Natural killer cell (primary cell): ENCODE measurements at places on chromosomes 1 and 21. TPM values are rescaled to one million over a fixed set of nuclear protein-coding genes. Genes with fewer than 3 reads are reported as not detected.

DNA sequence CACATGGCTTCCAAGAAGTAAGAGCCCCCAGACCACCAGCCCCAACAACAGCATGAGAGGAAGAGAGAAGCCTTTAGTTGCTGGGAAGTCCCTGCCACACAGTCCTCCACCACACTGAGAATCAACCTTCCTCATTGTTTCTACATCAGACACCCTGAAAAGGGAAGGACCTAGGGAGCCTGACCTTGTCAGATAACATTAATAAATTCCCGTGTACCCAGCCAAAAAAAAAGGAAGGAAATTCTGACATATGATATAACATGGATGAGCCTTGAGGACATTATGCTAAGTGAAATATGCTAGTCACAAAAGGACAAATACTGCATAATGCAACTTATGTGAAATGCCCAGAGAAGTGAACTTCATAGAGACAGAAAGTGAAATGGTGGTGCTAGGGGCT lies 65.6 kb upstream of the ARHGAP29 start:
- H3K27ac ChIP-seq: no peak overlapping the region
- H3K4me3 ChIP-seq: no peak overlapping the region
- no peaks in the 10 kb centered on the region for H3K36me3 ChIP-seq
- DNase-seq: no peak

PLCH2 gene
- 77.1 TPM for total RNA-seq

- no peaks in the 10 kb centered on the region for H3K4me1 ChIP-seq
- no peaks in the 10 kb centered on the region for H3K36me3 ChIP-seq
- H3K4me3 ChIP-seq: no peak overlapping the region
- no peak overlapping the region for H3K27ac ChIP-seq
Observed at GRCh38 chr21:37535672-37536071, 169.1 kb downstream of the DYRK1A start.

DNA sequence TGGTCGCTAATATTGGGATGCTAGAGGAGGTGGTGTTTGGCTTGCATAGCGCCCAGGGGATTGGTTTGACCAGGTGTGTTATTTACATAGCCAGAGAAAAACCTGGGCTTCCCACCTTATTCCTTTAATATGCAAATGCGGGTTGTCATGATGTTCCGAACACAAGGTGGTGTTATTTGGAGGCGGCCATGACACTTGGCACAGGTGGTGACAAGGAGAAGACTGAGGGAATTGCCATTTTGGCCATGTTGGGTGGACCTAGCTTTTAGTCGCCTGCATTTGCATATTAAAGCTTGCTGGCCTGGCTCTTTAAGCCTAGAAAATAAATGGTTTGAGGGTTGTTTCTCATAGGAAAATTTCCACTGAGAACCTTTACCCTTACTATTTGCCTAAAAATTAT lies 490.5 kb downstream of the SIPA1L2 start:
- H3K27ac ChIP-seq: no peak overlapping the region
- no peaks in the 10 kb centered on the region for H3K36me3 ChIP-seq
- H3K4me3 ChIP-seq: no peak overlapping the region
- no peaks in the 10 kb centered on the region for H3K4me1 ChIP-seq

LPAR3 gene
- total RNA-seq: 0.48 TPM

GRCh38 chr1:229470406-229471043 lies 36.6 kb upstream of the ACTA1 start:
- no peak overlapping the region for H3K27ac ChIP-seq
- no peak for DNase-seq
- no peak overlapping the region for H3K4me3 ChIP-seq
- H3K27me3 ChIP-seq: no peaks in the 10 kb centered on the region
- no peaks in the 10 kb centered on the region for H3K4me1 ChIP-seq

RAVER2 gene
- 0.82 TPM for total RNA-seq

DNA sequence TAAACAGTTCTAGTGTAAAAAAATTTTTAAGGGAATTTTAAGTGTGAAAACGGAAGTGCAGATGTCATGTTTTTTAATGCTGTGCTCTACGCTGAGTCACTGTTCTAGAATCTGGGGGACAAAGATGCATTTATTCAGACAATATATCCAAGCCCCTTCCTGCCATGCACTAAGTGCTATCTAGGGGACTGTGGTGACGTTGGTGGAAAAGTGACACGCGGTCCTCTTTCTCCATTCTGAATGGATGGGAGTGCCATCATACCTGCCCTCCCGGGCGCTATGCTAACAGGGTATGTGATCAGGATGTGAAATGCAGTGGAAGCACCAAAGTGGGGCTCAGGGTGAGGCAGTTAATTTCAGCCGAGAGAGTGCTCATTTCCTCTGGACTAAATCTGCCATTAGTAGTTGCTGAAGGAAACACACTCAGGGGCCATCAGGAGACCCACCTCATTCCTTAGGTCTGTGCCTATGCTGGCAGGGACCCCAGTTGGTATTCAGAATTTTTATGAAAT lies 6.6 kb downstream of the C1orf226 start:
- DNase-seq: no peak
- H3K4me3 ChIP-seq: no peak overlapping the region
- no peak overlapping the region for H3K27ac ChIP-seq
- peaks cover 3% of the 10 kb centered on the region for H3K36me3 ChIP-seq
- peaks cover 25% of the 10 kb centered on the region for H3K4me1 ChIP-seq

GRCh38 chr1:232593717-232594502 lies 36.0 kb downstream of the SIPA1L2 start:
- H3K4me1 ChIP-seq: peaks cover 13% of the 10 kb centered on the region
- H3K4me3 ChIP-seq: no peak overlapping the region
- H3K36me3 ChIP-seq: no peaks in the 10 kb centered on the region
- no peak overlapping the region for H3K27ac ChIP-seq
- no peak for DNase-seq

ZMYND12 gene
- 0.97 TPM for total RNA-seq

DNA sequence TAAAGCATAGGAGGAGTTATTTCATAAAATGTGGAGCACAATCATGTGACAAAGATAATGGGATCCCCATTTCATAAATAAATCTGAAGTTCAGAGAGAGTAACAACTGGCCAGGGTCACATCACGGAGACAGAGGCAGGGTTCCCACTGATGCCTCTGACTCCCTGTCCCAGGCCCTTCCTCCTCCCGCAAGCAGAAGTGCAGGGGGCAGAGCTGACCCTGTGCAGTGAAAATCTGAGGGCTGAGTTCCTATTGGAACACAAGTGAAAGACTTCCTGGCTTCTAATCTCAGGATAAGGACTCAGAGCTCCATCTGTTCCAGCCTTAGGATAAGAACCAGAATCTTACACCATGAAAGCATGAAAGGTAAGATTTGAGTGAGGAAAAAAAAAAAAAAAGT lies 22.0 kb downstream of the SELL start:
- H3K4me1 ChIP-seq: peaks cover 33% of the 10 kb centered on the region
- H3K27ac ChIP-seq: peak overlapping the region; percentile 26
- H3K36me3 ChIP-seq: peaks cover 9% of the 10 kb centered on the region
- DNase-seq: no peak

- H3K4me1 ChIP-seq: no peaks in the 10 kb centered on the region
- no peaks in the 10 kb centered on the region for H3K27me3 ChIP-seq
- DNase-seq: no peak
- H3K27ac ChIP-seq: no peak overlapping the region
- H3K36me3 ChIP-seq: no peaks in the 10 kb centered on the region
Observed at GRCh38 chr21:9763807-9764206, 757.6 kb upstream of the TPTE start.

S100A10 gene
- 200 TPM for total RNA-seq

IRF6 gene
- 11.2 TPM for total RNA-seq

EDARADD gene
- 2.6 TPM for total RNA-seq

GRCh38 chr1:240766831-240767230 lies 154.9 kb upstream of the GREM2 start:
- no peaks in the 10 kb centered on the region for H3K36me3 ChIP-seq
- H3K27ac ChIP-seq: no peak overlapping the region
- no peaks in the 10 kb centered on the region for H3K4me1 ChIP-seq

GRCh38 chr1:39882152-39882551 lies 1.2 kb downstream of the TRIT1 start:
- no peaks in the 10 kb centered on the region for H3K27me3 ChIP-seq
- H3K4me1 ChIP-seq: peaks cover 13% of the 10 kb centered on the region
- H3K27ac ChIP-seq: no peak overlapping the region
- H3K36me3 ChIP-seq: no peaks in the 10 kb centered on the region
- DNase-seq: no peak

DNA sequence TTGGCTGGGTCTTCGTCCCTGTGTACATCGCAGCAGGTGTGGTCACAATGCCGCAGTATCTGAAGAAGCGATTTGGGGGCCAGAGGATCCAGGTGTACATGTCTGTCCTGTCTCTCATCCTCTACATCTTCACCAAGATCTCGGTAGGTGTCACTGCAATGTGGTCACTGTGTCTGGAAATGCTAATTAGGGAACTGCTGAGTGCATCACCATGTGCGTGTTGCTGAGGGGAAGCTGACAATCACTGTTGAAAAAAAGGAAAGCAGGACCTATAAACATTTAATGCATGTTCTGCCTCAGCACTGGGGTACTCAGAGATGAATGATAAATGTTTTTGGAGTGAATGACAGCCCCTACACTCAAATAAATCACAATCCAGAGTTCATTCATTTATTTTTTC lies 6.8 kb downstream of the SLC5A9 start:
- H3K27me3 ChIP-seq: no peaks in the 10 kb centered on the region
- peaks cover 42% of the 10 kb centered on the region for H3K4me1 ChIP-seq
- no peak overlapping the region for H3K27ac ChIP-seq
- no peak overlapping the region for H3K4me3 ChIP-seq

- DNase-seq: peak; percentile 50
- no peaks in the 10 kb centered on the region for H3K27me3 ChIP-seq
- H3K4me1 ChIP-seq: peaks cover 10% of the 10 kb centered on the region
- H3K27ac ChIP-seq: peak overlapping the region; percentile 33
Observed at GRCh38 chr1:237736372-237737029, 154.2 kb downstream of the ZP4 start.

GRCh38 chr1:94693435-94693834 lies 126.7 kb upstream of the SLC44A3 start:
- H3K27me3 ChIP-seq: peaks cover 20% of the 10 kb centered on the region
- no peak overlapping the region for H3K27ac ChIP-seq
- peaks cover 8% of the 10 kb centered on the region for H3K4me1 ChIP-seq

FAM177B gene
- not detected for total RNA-seq

- no peaks in the 10 kb centered on the region for H3K27me3 ChIP-seq
- peaks cover 12% of the 10 kb centered on the region for H3K4me1 ChIP-seq
Observed at GRCh38 chr1:169610108-169610507, 19.8 kb downstream of the SELP start.

CHIA gene
- not detected for total RNA-seq

DNA sequence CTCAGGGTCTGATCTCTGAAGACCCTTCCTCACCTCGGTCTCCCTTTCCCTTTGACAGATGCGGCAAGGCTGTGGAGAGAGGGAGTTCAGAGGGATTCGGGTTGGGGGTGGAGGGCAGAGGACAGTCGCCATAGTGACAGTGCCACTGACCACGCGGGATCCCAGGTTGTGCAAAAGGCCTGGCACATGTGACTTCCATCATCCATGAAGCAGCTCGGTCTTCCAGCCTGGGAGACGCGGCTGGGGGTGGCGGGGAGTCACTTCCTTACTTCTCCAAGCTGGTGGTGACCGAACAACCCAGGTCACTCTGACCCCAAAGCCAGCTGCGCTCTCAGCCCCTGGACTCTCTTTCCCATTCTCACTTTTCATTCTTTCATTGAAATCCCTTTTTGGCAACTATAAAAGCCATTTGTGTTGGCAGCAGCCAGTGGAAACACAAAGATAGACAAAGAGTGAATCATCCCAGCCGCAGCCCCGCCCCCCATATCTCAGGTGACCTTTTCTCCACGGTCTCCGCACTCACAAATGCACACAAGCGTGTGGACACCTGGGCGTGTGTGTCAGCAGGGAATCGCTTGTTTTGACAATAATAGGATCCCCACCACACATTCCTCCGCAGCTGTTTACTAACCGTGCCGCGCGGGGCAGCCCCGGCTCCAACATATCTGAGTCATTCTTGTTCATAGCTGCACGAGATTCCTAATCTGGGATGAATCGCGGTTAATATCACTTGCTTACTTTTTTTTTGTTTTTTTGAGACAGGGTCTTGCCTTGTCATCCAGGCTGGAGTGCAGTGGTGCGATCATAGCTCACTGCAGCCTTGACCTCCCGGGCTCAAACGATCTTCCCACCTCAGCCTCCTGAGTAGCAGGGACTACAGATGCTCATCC lies 68.3 kb downstream of the DHRS3 start:
- H3K27ac ChIP-seq: no peak overlapping the region
- peaks cover 9% of the 10 kb centered on the region for H3K4me1 ChIP-seq
- no peaks in the 10 kb centered on the region for H3K36me3 ChIP-seq
- no peaks in the 10 kb centered on the region for H3K27me3 ChIP-seq
- H3K4me3 ChIP-seq: no peak overlapping the region

DNA sequence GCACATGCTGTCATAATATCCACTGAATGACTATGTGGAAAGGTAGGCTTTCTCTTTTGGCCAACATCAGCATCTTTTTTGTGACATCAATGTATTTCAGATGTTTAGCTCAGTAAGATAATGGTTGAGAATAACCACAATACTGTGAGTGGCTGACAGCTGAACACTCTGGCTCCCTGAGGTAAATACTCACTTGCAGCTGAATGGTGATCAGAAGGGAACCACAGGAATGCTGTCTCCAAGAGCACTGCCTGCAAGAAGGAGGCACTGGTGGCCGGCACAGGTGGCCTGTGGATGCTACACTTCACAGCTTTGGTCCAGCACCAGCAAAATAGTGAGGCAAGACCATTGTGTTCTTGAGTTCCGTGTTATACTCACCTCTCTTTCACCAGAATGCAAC lies 118.7 kb upstream of the PPM1J start:
- no peak for DNase-seq
- no peak overlapping the region for H3K27ac ChIP-seq
- H3K27me3 ChIP-seq: no peaks in the 10 kb centered on the region
- H3K36me3 ChIP-seq: no peaks in the 10 kb centered on the region

DNA sequence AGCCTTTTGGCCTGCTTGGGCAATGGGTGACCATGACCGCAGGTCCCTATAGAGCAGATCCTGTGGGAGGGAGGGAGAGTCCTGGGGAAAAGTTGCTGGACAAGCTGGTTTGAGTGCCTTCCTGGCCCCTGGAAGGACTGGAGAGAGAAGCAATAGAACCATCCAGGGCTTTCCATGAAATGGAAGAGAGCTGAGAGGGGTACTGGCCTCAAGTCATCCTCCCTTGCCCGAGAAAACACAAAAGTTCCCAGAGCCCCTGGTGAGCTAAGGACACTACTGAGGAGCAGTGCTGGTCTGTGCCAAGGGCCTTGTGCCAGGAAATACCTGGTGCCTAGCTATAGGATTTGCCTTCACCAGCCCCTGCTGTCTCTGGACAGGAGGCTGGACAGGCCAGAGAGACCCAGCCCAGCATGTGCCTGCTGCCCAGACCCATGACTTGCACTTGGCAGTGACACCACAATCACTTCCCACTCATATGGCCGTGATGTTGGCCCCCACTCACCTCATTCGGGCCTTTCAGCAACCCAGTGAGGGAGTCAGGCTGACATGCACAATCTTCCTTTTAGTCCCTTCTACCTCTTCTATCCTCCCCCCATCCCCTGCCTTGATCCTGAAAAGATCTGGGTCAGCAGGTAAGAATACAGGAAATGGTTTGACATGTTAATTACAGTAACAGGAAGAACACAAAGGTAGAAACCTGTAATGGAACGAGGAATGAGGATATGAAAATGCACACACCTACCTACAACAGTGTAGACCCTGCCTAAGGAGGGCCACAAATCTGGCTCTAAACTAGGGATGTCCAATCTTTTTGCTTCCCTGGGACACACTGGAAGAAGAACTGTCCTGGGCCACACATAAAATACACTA lies 7.0 kb downstream of the SH3BP5L start:
- no peak overlapping the region for H3K4me3 ChIP-seq
- no peak for DNase-seq
- peaks cover 46% of the 10 kb centered on the region for H3K4me1 ChIP-seq
- no peak overlapping the region for H3K27ac ChIP-seq
- peaks cover 47% of the 10 kb centered on the region for H3K36me3 ChIP-seq
